ENCODE measurements at places on chromosomes 1 and 21.

- DNase-seq = peak; percentile 96
Observed at GRCh38 chr1:25695090-25695770, 78.6 kb downstream of the MAN1C1 start.

DNA sequence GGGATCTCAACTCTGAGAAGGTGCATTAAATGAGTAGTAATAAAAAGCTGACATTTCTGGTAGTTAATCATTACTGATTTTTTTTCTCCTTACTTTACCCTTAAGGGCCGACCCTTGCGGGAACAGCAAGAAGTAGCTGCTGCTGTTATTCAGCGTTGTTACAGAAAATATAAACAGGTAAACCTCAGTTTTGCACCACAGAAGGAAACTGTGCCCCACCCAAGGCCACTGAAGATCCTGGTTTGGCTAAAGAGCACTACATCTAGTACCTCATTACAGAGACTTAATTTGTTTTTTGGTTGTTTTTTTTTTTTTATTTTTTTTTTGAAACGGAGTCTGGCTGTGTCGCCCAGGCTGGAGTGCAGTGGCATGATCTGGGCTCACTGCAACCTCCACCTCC lies 23.5 kb upstream of the VAMP3 start:
- DNase-seq = no peak

- no peak for DNase-seq
Observed at GRCh38 chr1:62689524-62689923, 1.3 kb upstream of the DOCK7 start.

GRCh38 chr1:208090388-208091301 lies 153.5 kb downstream of the PLXNA2 start:
- no peak for DNase-seq
